HTR-8/SVneo (cell line): ENCODE measurements at places on chromosomes 5 and 9.

DNA sequence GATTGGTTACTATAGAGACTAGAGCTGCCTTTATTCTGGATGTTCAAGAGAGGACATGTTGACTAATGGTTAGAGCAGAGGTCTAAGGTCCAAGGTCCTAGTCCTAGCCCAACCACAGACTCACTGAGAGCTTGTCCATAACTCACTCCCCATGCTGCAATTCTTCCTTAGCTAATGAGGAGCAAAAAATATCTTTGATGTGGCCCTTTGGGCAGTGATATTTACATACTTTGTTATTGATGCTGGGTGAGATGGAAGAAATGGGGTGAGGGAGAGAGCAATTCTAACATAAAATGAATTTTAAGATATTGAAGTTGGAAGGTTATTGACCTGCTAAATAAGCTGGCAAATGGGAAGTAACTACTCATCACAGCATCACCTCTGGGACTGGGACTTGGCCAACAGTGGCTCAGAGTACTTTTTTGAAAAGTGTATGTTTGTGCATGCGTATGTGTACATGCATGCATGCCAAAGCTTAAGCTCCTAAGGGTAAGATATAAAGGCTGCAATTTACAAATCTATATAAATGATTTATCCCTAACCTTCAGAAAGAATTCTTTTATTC is 58.0 kb upstream of the ANKRD55 start:
- DNase-seq = no peak

DNA sequence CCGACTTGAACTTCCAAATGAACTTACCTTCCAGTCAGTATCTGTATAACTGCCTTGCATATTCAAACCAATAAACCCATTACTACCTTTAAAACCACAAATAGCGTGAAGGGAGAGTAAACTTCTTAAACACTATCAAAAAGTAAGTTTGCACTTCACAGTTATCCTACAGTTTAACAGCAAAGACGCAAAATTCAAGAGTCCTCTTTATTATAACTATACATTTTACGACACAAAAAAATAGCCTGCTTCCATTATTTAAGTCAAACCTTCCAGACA is 1.8 kb downstream of the PTBP3 start:
- DNase-seq = no peak

DNA sequence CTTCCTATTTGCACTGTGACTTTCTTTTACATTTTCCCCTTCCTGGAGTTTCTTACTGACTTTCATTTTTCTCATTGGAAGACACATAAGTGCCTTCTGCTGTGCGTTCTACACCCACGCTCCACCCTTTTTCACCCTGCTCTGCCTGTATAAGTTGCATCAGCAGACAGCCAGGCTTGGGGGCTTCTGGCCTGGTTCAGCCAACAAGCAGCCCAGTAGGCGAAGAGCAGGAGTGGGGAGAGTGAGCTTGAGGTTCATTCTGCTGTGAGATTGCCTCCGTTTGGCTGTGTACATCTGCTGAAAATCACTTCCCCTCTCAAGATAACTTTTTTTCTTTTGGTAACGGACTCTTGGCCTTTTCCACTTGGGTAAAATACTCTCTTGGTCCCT is 38.4 kb downstream of the RASGRF2 start:
- no peak for DNase-seq

- no peak for DNase-seq
Observed at GRCh38 chr5:111756581-111757354, at the start of gene NREP. NREP (minus strand) TSS chr5:111757194; CDS start chr5:111755772, 1,422 bp downstream.

DNA sequence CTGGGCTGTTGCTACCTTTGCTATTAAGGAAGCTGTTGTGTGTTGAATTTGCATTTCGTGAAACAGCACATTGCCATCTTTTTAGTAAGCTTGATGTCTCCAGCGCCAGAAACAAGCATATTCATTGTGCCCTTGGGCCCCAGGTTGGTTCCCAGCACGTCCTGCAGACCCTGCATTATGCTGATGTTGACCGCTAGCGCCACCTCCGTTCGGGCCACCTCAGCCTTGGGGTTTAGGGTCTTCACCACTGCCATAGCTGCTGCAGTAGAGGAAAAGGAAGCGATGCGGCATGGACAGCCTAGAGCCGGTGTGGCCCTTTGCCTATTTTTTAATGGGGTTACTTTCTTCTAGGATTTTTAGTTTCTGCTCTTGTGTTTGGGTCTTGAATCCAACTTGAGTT is 23.8 kb upstream of the OTULIN start:
- no peak for DNase-seq

DNA sequence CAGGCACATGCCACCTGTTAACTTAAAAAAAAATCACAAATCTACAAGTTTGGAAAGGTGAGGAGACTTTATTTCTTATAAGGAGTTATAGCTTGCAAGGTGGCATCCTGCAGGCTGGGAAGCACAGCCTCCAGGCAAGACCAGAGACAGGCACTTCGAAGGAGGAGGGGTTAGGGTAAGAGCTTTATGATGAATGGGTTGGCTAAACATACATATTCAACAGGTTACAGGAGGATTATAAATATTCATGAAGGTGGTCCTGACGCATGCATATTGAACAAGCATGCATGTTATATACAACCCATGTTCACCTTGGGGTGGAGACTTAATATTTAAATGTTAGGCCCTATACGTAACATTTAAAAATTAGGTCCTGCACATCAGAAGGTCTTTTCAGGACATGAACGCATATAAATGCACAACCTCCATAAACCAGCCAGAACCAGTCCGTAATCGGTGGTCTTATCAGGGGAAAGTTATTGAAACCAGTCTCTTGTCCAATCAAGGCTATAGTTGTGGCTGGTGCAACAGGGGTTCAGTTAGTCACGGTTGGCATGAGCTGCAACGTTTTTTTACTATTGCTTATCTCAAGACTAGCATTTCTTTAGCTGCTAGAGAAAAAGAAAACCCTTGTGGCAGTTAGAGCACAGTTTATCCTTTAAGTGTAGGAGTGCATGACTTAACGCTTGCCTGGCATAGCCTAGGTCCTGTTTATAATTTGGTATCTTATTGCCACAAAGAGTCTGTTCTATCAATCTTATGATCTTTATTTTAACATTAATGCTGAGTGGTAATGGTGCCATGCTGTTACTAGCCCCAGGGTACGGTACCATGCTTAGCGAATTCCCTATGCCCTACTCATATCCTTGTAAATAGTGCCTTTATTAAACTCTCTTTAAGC is 72.7 kb downstream of the C9orf57 start:
- no peak for DNase-seq
